ENCODE measurements at places on chromosomes 7 and 10. TPM values are rescaled to one million over a fixed set of nuclear protein-coding genes. Genes with fewer than 3 reads are reported as not detected.

DNA sequence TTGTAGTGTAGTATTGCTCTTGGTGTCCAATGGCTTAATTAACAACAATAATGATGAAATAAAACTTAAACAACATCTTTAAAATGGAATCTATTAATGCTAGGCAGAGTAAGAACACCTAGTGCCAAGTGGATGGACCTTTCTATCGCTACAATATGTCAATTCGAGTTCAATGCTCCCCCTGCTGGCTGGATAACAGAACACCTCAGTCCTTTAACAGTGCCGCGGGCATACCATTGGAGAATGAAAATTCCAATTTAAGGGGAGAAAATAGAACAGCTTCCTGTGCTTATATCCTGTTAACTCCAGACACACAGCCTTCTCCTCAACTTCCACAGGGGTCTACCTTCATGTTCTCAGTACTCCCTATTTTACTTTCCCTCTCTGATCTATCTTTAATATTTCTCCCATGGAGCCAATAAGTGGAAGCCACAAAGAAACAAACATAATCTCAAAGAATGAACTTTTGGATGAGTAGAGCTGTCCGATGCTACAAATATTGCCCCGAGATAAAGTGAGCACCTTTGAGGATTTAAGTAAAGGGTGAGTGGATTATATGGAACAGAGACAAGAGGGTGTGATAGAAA, 41.4 kb downstream of the COL1A2 start:
- no peak for DNase-seq

Gene ANKRD61
- polyA plus RNA-seq: 1.7 TPM

Gene ABCA13
- 0.10 TPM for polyA plus RNA-seq

Gene ABCC2
- polyA plus RNA-seq: 0.75 TPM

Gene SLC26A4
- polyA plus RNA-seq: 0.79 TPM

Gene TAC1
- polyA plus RNA-seq: 0.80 TPM

Gene OR2A5
- not detected for polyA plus RNA-seq

Gene METTL27
- 1.5 TPM for polyA plus RNA-seq

- DNase-seq: no peak
Observed at GRCh38 chr7:116443101-116443523, 56.4 kb upstream of the CAV2 start.

DNA sequence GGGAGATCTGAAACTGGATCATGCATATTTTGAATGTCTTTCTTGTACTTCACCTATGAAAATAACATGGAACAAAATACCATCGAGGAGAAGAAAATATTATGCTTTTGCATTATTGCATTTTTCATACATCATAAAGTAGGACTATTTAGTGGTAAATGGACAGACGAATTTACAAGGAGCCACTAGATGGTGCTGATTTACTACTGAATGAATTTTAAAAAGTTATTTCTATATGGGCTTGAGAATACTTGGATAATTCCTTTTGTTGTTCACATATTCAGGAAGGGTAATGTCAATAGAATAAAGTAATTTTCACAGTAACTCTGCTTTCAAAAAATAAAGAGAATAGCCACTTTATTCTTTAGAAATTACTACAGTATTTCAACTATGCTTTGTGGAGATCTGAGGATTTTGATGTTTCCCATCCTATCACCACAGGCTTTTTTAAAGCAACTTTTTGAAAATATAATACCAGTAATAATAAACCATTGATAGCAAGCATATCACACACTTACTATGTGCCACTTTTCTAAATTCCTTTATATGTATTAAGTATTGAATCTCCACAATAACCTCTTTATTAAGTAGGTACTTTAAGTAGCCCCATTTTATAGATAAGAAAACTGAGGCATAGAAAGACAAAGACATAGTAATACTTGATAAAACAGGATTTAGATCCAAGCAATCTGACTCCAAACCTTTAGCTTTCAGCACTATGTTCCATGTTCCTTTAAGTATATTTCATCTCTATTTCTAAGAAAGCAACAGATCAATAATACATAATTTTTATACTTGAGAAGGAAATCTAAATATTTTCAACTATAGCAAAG, 38.6 kb downstream of the NEBL start:
- peak; percentile 15 for DNase-seq

Gene ARHGAP19
- polyA plus RNA-seq: 11.5 TPM

DNA sequence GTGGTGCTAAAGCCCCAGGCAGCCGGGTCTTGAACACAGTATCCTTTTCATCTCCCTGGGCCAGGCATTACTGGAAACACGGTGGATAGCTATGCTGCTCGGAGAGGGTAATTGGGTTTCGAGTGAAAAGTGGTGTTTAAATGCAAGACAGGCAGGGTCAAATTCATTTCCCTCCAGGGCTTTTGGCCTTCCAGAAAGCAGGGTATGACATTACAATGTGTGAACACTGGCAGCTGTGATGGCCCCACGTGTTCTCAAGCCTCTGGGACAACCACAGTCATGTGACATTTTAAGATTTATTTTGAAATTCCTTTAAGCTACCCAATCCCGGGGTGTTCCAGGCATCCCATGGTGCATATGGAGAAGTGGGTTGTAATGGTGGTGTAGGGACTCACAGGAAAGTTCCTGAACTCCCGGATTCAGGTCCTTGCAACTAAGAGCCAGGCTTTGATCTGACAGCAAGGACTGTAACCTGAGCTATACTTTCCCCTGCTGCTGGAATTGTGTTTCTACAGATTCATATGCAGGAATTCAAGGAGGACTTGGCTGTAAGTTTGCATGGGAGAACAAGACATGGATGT, 46.8 kb downstream of the INSYN2A start:
- DNase-seq: no peak

Gene HIPK2
- polyA plus RNA-seq: 10.4 TPM

Gene FRAT2
- 4.8 TPM for polyA plus RNA-seq

All from hindlimb muscle (tissue), 1 donor.